Suprapubic skin (tissue), 4 donors: ENCODE measurements at places on chromosomes 3 and 15.
A peak's percentile ranks its signal among the peaks of the same experiment; 100 is the strongest.

DNA sequence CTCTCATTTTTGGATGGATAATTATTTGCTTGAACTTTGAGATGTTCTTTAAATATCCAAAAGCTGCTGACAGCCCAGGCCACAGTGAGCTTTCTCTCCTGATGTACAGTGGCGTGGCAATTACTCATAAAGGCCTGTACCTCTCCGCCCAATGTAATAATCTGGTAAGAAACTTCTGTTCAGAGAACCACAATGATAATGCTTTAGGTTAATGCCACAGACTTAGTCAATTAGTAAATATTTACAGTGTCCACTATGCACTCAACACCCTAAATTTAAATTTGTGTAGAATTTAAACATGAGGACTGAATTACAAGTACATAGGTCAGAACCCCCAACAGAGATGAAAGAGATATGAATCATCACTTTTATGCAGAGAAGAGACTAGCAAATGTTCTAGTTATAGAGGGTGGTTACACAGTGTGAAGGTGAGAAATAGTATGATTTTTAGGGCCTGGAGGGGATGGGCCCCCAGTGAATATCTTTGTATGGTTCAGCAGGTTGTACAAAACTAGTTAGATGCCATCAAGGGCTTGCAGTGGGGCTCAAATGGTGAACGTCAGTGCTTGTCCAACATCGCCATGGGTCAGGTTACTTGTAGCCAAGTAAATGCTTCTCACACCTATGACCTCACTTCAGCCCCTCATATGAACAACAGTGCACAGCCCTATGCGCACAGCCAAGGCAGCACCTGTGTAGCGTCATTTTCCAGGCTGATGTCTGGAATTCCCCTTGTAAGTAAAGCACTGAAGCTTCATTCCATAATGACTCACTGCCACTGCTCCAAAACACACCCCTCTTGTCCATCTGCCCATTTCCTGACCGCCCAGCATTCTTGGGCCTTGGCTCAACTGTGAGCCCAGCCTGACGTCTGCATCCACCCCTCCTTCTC is 13.3 kb downstream of the ABHD2 start:
- H3K27me3 ChIP-seq, result no peaks in the 10 kb centered on the region
- DNase-seq, result peak; percentile 78
- peaks cover 3% of the 10 kb centered on the region for H3K36me3 ChIP-seq
- no peak overlapping the region for H3K4me3 ChIP-seq
- H3K27ac ChIP-seq, result peak overlapping the region; percentile 53

- no peaks in the 10 kb centered on the region for H3K4me1 ChIP-seq
- no peak overlapping the region for H3K4me3 ChIP-seq
- H3K27me3 ChIP-seq, result no peaks in the 10 kb centered on the region
- H3K36me3 ChIP-seq, result peaks cover 19% of the 10 kb centered on the region
Observed at GRCh38 chr15:68145706-68146105, 59.4 kb downstream of the CALML4 start.

DNA sequence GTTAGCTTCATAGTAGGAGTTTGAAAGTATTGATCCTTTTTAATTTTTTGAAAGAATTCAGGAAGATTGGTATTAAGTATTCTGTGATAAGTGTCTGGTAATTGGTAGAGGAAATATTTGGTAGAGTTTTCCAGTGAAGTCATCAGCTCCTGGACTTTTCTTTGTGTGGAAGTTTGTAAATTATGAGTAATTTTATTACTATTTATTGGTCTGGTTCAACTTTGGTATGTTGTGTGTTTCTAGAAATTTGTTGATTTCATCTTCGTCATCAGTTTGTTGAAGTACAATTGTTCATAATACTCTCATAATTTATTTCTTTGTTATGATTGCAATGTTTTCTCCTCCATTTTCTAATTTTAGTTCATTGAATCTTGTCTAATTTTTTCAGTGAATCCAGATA is 832.0 kb downstream of the OTOL1 start:
- no peak overlapping the region for H3K4me3 ChIP-seq
- H3K4me1 ChIP-seq, result no peaks in the 10 kb centered on the region

DNA sequence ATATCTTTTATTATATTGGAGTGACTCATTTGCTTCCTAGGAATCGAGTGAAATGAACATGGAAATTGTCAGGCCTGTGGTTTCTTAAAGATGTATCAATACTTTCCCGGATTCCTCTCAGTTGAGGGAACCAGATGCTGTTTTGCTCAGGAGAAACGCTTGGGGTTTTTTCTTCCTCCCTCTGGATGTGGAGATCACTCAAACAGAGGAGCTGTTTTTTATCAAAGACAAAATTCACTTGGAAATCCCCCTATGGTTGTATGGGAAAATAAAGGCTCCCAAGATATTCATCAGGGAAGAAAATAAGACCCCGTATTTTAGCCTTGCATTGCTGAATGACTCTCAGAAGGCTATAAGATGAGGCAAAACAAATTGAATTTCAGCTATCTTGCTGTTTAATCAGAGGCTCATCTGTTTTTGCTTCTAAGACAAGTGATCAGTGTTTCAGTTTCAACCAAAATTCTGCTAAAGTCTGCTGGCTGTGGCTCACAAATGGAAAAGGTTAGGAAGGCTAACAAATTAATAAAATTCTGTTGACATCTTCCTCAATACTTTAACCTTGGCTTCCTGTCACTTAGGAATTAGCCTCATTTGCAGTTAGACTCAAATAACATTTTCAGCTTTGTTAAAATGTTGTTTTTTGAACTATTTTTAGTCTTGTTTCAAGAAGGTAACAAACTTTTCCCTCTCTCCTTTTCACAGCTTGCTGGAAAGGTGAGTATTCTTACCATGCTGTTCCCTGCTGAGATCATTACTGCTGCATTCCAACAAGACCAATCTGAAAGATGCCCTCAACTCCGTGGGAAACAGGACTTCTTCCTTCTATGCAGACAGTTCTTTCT is 83.6 kb downstream of the COL6A5 start:
- H3K27ac ChIP-seq, result no peak overlapping the region
- no peak for DNase-seq
- H3K4me1 ChIP-seq, result no peaks in the 10 kb centered on the region

DNA sequence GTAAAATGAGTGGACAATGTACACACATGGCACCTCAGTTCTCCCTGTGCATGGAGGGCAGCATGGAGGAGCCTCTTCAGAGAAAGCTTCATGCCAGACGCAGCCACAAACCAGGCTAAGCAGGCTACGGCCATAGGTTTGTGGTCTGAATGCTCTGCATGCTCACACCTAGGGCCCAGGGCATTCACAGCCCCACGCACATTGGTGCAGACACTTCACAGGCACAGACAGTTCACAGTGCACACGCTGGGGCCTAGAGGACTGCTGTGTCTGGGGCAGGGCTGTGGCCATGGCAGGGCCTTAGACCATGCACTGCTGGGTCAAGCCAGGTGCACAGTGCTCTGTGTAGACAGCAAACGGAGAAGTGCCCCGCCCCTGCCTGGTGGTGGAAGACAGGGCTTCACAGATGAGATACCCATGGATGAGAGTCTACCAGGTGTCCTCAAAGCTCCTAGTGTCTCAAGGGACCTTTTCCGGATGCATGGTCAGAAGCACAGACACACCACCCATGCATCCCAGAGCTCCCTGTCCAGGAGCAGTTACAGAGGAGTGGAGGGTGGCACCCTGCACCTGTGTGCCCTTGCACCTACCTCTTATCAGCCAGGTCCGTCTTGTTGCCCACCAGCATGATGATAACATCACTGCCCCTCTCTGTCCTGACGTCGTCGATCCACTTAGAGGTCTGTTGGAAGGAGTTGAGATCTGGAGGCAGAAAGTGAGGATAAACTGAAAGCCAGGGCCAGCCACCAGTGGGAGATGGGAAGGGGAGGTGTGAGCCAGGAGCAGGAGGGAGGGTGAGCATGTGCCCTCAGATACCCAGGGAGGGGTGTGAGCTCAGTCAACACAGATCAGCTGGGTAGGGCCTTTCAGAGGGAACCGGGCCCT is 33.5 kb downstream of the SRPRB start:
- no peak overlapping the region for H3K4me3 ChIP-seq
- no peak for DNase-seq
- H3K36me3 ChIP-seq, result no peaks in the 10 kb centered on the region
- no peak overlapping the region for H3K27ac ChIP-seq
- H3K4me1 ChIP-seq, result no peaks in the 10 kb centered on the region

- no peaks in the 10 kb centered on the region for H3K27me3 ChIP-seq
- no peaks in the 10 kb centered on the region for H3K4me1 ChIP-seq
- DNase-seq, result peak; percentile 65
- no peaks in the 10 kb centered on the region for H3K36me3 ChIP-seq
- no peak overlapping the region for H3K27ac ChIP-seq
- no peak overlapping the region for H3K4me3 ChIP-seq
Observed at GRCh38 chr3:51718547-51719409, 11.9 kb downstream of the GRM2 start.
